ENCODE measurements at places on chromosomes 6 and 20.
A peak's percentile ranks its signal among the peaks of the same experiment; 100 is the strongest.

DNA sequence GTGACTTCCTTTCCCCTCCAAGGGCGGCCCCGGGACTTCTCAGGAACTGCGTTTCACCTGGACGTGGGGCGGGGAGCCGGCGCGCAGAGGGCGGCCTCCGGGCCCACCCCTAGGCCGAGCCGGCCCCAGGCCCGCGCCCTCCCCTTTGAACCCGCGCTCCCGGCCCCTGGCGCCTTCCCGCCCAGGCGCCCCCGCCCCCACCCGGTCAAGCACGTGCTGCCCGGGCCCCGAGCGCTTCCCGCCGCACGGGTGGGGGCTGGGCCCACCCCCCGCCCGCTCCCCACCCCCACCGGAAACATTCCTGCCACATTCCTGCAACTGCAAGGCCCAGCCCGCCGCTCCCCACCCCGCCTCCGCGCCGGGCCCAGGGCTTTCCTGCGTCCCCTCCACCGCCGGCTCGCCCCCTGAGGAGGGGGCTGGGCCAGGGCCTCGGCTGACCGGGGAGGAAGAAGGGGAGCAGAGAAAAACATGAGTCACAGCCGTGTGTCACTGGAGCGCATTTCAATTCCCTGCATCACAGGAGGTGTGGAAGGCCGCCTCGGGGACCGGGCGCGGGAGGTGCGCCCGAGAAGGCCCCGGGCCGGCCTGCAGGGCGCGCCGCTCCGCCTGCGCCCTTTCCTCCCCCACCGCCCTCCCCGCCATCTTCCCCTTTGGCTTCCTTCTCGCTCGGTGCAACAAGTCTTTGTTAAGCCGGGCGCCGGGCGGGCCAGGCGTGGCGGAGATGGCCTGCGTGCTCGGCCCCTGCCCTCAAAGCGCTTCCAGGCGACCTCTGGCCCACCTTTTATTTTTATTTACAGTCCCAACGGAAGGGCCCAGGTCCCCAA is 1.2 kb upstream of the HMGA1 start:
- peak; percentile 90 for DNase-seq

DNA sequence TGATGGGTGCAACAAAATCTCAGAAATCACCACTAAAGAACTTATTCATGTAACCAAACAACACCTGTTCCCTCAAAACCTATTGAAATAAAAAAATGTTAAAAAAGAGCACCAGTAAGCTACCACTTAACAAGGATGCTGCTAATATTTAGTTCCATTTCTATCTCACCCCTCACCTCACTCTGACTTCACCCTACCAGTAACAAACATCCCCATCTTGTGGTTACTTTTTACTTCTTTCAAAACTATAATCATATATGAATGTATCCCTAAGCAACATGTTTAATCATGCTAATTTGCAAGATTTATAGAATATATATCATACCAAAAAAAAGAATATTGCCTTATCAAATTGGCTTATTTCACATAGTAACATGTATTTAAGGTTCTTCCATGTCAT is 27.4 kb upstream of the SLC24A3 start:
- DNase-seq = no peak

- no peak for DNase-seq
These were observed 124.4 kb downstream of the KCNQ5 start for GRCh38 chr6:72746276-72746675.

- no peak for DNase-seq
These were observed 49.2 kb upstream of the ATXN1 start for GRCh38 chr6:16810411-16810810.

GRCh38 chr20:10077081-10077471 is 42.3 kb downstream of the ANKEF1 start:
- peak; percentile 35 for DNase-seq

Data from stomach (tissue), 19 donors.